ENCODE measurements at places on chromosomes 6 and 20. TPM values are rescaled to one million over a fixed set of nuclear protein-coding genes. Genes with fewer than 3 reads are reported as not detected.

DNA sequence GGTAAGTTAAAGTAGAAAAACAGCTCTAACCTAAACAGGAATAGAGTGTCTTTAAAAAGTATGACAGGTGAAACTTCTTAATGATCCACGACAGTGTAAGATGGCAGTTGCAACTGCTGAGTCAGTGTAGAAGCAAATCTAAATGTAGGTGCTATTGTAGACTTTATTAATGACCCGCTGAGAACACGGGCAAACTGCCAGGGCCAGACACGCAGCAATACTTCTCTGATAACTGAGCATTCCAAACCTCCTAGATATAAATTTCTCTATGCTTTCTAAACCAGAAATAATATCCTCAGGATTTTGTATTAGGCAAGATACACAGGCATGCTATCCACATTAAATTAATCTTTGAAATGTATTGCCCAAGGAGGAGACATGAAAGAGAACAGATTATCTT, 1076.4 kb downstream of the HACE1 start:
- H3K27ac ChIP-seq, result no peak overlapping the region
- no peaks in the 10 kb centered on the region for H3K27me3 ChIP-seq
- no peaks in the 10 kb centered on the region for H3K4me1 ChIP-seq
- no peaks in the 10 kb centered on the region for H3K36me3 ChIP-seq
- DNase-seq, result no peak

- H3K36me3 ChIP-seq, result no peaks in the 10 kb centered on the region
- H3K27me3 ChIP-seq, result no peaks in the 10 kb centered on the region
- H3K27ac ChIP-seq, result no peak overlapping the region
- DNase-seq, result no peak
Measured at GRCh38 chr6:21075986-21076385, 517.6 kb upstream of the SOX4 start.

- no peaks in the 10 kb centered on the region for H3K27me3 ChIP-seq
- no peaks in the 10 kb centered on the region for H3K36me3 ChIP-seq
- no peaks in the 10 kb centered on the region for H3K4me1 ChIP-seq
- H3K4me3 ChIP-seq, result peak overlapping the region; percentile 7
- peak; percentile 39 for DNase-seq
Measured at GRCh38 chr6:16712931-16713484, 48.3 kb downstream of the ATXN1 start.

DNA sequence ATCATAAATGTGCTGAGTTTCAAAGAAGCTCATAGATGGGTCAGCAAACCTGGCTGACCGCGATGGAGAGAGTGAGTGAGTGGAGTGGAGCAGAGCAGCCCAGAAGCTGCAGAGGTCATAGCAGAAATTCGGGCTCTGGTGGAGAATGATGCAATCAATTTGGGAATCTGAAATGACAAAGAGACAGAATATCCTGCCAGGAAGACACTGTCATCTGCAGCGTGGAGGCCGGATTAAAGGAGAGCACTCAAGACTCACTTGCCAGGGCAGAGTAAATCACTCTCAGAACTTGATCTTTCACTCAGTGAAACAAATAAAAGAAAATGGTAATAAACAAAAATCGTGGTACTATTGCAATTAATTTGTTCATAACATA, 109.6 kb upstream of the RREB1 start:
- H3K27me3 ChIP-seq, result no peaks in the 10 kb centered on the region
- no peak overlapping the region for H3K4me3 ChIP-seq
- H3K36me3 ChIP-seq, result no peaks in the 10 kb centered on the region
- DNase-seq, result no peak
- no peaks in the 10 kb centered on the region for H3K4me1 ChIP-seq

DNA sequence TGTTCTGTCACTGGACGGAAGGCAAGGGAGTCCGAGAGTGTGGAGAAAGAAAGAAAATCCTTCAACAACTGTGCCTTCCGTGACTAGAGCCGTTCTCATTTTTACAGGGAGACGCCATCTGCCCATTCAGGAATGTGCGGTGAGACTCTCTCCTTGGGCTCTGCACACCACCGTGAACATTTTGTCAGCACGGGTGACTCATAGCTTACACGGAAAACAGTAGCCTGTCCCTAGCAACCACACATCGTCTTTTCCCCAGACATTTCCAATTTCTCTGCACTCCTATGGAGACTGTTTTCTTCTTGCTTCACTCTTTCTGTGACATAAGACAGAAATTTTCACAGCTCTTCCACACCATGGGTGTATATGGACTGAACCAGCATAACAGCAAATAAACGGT, 55.1 kb downstream of the TBXT start:
- H3K27ac ChIP-seq, result no peak overlapping the region
- no peak for DNase-seq
- no peaks in the 10 kb centered on the region for H3K36me3 ChIP-seq
- H3K27me3 ChIP-seq, result no peaks in the 10 kb centered on the region

- H3K27ac ChIP-seq, result no peak overlapping the region
- H3K4me1 ChIP-seq, result no peaks in the 10 kb centered on the region
- H3K4me3 ChIP-seq, result no peak overlapping the region
Measured at GRCh38 chr20:6829510-6830116, 62.1 kb downstream of the BMP2 start.

- H3K4me3 ChIP-seq, result no peak overlapping the region
- no peaks in the 10 kb centered on the region for H3K36me3 ChIP-seq
- no peaks in the 10 kb centered on the region for H3K4me1 ChIP-seq
- DNase-seq, result no peak
- H3K27ac ChIP-seq, result no peak overlapping the region
Measured at GRCh38 chr6:95274686-95275235, 302.6 kb upstream of the MANEA start.

DNA sequence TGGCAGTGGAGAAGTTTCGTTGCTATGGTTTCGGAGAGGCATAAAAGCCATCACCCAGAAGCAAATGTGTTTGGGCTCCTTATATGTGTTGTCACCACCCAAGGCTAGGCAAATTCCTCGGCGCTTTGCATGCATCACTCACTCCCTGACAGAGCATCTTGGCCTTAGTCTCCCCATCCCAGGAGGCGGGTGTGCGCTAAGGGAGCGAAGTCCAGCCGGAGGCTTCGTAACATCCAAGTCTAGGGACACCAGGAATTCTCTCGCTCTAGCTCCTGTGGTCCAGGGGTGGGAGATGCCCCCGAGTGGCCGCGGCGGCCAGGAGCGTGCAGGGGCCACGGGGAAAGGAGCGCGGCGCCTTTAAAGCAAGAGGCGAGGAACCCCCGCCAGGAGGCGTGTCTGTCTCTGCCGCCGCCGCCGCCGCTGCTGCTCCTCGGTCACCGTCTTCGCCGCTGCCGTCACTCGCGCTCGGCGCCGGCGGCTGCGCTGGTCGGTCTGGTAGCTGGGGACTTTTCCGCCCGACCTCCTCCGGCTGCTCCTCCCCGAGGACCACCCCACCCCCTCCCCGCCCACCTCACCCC, at the start of gene GRIK2:
Gene GRIK2, plus strand, starts transcription at position 458 of the 578 bp plus-strand sequence.
- no peak for DNase-seq
- no peak within 1 kb of the TSS for H3K27ac ChIP-seq
- no peaks in the 10 kb centered on the region for H3K4me1 ChIP-seq
- H3K4me3 ChIP-seq, result peak within 1 kb of the TSS; percentile 7

The ARG1 gene
- 1.3 TPM for total RNA-seq

The VWA7 gene
- 2.8 TPM for total RNA-seq

The SIRPB2 gene
- 1.7 TPM for total RNA-seq

The GABRR1 gene
- not detected for total RNA-seq

The RSPO4 gene
- total RNA-seq, result 0.67 TPM

The TINAG gene
- total RNA-seq, result not detected

The PGC gene
- 2.1 TPM for total RNA-seq

The BMP2 gene
- 2.8 TPM for total RNA-seq

The SEL1L2 gene
- 3.8 TPM for total RNA-seq

The SCRT2 gene
- total RNA-seq, result not detected

The SPATA25 gene
- 16.2 TPM for total RNA-seq

The KIAA1755 gene
- 5.3 TPM for total RNA-seq

The SOX18 gene
- total RNA-seq, result 116 TPM
